ENCODE measurements at places on chromosomes 7 and 10.

GRCh38 chr7:17907014-17907413 lies 33.3 kb downstream of the SNX13 start:
- DNase-seq = no peak

- DNase-seq = no peak
Measured at GRCh38 chr10:6539833-6540232, 40.2 kb downstream of the PRKCQ start.

GRCh38 chr7:137590071-137590755 lies 246.7 kb upstream of the PTN start:
- DNase-seq = no peak

DNA sequence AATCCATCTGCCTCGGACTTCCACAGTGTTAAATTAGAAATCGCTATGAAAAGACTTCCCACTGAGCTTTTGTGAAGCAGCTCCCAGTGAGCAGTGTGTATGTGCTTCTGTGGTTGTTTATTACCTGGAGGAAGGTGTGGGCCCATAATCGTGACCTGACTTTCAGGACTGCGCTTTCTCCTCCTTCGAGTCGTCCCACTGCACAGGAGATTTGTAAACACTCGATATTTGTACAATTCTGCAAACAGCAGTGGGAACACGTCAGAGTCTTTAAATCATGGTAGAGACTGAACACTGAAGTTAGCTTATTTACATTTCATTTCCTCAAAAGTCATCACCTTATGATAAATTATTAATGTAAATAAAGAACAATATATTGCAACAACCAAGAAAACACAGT lies 171.4 kb downstream of the ITGA8 start:
- DNase-seq = no peak

GRCh38 chr7:82360591-82361368 lies 82.8 kb downstream of the CACNA2D1 start:
- DNase-seq = no peak

- no peak for DNase-seq
Measured at GRCh38 chr7:2314209-2314955, at the start of gene SNX8. TSS of gene SNX8 (minus strand) at chr7:2314441. CDS start at chr7:2314421, 20 bp downstream.

DNA sequence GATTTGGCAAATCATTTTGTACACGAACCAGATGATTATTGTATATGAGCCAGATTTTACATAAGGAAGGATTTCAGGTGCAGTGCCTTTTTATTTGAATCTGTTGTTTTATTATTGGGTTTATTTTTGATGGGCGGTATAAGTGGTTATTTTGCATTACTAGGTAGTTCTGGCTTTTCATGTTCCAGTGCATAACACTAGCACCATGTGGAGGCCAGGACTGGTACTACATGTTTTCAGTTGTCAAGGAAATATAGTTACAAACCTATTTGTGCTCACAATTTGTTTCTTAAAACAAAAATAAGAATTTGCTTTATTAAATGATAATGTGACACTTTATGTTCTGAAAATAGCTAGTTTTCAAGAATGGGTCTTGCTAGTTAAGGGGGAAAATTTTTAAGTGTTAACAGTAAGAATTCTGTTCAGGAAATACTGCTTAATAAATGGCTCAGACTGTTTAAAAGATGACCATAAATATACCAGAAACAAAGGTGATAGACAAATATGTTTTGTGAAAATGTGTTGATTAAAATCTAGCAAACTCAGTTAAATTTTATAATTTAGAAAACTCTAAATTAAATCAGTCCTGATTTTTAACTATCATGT lies 7.1 kb upstream of the SEMA3E start:
- no peak for DNase-seq

GRCh38 chr10:26468291-26468690 lies 30.1 kb downstream of the APBB1IP start:
- DNase-seq = no peak

GRCh38 chr7:71290452-71290851 lies 158.5 kb downstream of the GALNT17 start:
- DNase-seq = no peak

DNA sequence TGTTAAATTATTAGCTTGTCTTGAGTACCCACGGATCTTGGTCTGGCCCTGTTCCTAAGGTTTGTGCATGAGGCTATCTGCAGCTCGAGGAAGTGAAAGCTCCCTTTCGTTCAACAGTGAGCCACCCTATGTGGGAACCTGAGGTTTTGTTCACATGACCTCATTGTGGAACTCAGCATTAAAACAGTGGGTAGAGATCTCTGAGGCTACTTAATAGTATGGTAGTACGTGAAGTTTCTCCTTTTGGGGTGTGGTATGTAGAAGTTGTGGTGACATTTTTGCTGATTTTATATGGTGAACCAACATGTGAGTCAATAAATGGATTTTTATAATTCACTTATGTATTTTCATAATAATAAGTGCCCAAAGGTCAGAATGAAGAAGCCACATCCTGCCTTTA lies 252.7 kb upstream of the FERD3L start:
- DNase-seq = no peak

- no peak for DNase-seq
Measured at GRCh38 chr7:137882261-137882668, 35.5 kb upstream of the DGKI start.

- no peak for DNase-seq
Measured at GRCh38 chr10:92997620-92998019, 63.0 kb upstream of the CYP26C1 start.

DNA sequence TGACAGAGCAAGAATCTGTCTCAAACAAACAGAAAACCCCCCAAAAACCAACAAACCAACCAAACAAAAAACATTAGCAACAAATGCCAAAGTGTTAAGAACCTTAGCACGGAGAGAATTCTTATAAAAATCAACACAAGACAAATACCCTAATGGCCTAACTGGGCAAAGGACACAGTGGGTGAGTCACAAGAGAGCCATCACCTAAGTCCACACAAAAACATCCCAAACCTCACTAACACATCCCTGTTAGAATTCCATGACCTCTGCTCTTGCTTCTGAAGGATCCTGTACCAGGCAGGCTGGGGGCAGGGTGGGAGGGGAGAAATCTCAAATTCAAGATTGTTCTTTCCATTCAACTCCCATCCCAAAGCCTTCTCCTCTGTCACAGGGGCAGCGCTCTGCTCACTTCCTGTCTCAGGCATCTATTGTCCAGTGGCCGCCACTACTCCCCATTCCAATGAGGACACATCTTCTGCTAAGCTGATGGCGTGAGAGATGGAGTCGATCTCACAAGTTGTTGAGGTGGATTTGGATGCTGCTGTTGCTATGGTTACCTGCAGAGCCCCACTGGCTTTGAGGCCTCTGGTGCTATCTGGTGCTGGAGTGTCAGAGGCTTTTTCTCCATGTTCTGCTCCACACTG lies 9.2 kb downstream of the IL15RA start:
- no peak for DNase-seq

GRCh38 chr7:117090791-117091190 lies 137.5 kb downstream of the ST7 start:
- DNase-seq = no peak

DNA sequence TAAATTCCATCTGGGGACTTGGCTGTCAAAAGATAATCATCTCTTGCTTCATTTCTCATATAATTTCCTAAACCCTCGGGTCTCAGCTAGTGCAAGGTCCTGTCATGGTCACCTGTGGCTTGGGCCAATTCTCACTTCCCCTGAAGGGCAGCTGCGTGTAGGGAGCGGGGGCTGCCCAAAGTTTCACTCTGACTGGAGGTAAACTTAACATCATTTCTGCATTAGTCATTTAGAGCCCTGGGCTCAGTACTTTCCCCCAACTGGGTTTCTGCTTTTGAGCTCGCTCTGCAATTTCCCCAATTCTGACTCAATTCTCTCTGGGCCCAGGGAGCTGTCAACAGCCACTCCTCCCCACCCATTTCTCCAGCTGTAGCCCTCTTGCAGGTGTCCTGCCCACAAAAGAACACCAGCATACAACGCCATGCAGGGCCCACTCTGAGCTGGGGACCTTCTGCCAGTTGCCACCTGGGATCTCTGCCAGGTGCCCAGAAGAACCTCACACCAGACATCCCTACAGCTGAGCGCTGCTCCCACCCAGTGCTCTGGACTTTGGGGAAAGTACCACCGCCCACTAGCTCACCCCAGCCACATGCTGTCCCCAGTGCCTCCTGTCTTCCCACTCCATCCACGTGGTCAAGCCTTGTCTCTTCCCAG lies 37.9 kb downstream of the VOPP1 start:
- no peak for DNase-seq

- no peak for DNase-seq
Measured at GRCh38 chr10:127012769-127013152, 107.5 kb downstream of the DOCK1 start.

DNA sequence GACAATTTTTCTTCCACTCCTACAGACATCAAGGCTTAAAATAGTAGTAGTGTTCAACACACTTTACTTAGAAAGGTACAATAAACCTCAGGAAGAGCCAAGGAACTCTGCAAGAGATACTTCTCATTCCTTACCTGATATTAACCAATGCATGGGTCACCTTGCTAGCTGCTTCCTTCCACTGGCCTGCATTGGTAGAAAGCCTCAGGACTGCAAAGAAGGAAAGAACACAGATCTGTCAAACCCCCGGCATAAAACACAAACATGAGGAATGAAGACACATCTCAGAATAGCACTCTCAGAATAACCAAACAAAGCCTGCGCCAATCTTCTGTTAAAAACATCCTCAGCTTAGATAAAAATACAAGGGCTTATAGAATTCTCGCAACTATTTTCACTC lies 96.1 kb upstream of the KCNIP2 start:
- no peak for DNase-seq

- peak; percentile 61 for DNase-seq
Measured at GRCh38 chr7:12729112-12729511, 41.7 kb downstream of the ARL4A start.

- no peak for DNase-seq
Measured at GRCh38 chr7:121605317-121605680, 209.2 kb upstream of the FAM3C start.

GRCh38 chr10:88792661-88793060 lies 9.9 kb upstream of the LIPM start:
- no peak for DNase-seq

- DNase-seq = no peak
Measured at GRCh38 chr7:91288208-91288824, 24.1 kb downstream of the FZD1 start.

- DNase-seq = no peak
Measured at GRCh38 chr7:69534461-69535041, 63.7 kb upstream of the AUTS2 start.

GRCh38 chr10:69413221-69413865 lies 3.4 kb downstream of the TACR2 start:
- no peak for DNase-seq

GRCh38 chr7:36338256-36338655 lies 51.4 kb upstream of the ANLN start:
- no peak for DNase-seq

DNA sequence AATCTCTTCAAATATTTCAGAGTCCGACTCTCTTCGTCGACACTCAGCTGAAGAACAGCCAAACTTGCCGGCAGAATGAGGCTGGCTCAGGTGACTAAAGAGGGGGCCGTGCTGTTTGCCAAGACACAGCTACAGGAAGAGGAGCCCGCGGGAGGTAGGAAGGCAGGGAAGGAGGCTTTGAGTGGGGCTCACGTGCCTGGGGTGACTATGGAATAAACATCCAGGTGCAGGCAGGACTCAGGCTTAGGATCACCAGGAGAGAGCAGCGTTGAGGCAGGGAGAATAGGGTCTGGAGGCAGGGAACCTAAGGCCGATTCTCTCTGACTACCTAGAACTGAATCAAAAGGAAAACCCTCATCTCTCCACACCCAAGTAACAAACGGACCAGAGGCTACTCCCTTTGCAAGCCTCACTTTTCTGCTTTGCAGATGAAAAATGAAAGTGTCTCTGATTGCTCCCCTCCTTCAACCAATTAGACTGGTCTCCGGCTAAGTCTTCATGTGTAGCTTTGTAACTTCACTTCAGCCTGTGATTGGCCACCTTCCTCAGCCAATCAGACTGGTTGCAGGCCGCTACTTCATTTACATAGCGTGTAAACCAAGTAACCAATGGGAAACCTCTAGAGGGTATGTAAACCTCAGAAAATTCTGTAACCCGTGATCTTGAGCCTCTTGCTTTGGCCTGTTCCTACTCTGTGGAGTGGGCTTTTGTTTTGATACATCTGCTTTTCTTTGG lies 19.7 kb upstream of the BNIP3 start:
- no peak for DNase-seq

GRCh38 chr10:112239347-112239746 lies 43.9 kb upstream of the TECTB start:
- no peak for DNase-seq

- no peak for DNase-seq
Measured at GRCh38 chr7:1985042-1985441, 247.7 kb downstream of the MAD1L1 start.

- DNase-seq = no peak
Measured at GRCh38 chr10:43874984-43875383, 226.3 kb upstream of the ZNF32 start.

DNA sequence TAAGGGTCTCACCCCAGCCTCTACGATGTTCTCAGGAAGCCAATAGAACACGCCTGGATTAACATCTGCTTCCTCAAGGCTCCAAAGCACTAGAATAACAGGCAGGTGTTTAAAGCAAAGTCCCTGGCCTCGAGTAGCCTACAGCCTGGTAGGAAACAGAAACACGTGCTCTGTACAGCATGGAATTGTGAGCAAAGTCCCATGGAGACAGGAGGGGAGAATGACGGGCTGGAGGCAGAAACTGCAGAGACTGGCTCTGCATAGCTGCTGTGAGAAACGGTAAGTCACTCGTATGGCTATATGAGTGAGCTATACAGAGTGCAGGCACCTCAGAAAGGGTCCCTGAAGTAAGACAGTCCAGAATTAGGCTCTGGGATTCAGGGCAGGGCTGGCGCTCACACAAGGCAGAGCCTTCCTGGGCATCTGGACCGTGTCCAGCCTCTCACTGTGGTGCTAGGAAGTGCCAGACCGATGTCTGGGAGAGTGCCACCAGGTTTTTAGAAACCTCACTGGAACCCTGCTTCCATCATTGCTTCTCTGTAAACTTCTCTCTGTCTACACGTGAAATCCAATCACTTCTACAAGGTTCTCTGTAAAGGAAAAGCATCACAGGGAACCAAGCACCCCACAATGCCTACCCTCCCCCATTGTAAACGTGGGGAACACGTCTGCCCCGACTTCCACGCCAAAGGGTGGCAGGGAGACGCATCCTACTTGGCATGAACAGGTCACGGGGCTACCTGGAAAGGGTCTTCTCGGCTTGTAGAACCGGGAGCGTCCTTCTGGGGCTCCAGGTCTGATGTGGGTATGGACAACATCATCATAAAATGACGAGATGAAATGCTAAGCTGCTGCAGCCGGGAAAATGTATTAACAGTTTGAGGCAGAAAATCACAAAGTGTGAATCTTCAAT lies 38.8 kb upstream of the SHH start:
- DNase-seq = no peak

- DNase-seq = no peak
Measured at GRCh38 chr10:4371691-4372295, 454.2 kb upstream of the AKR1E2 start.

DNA sequence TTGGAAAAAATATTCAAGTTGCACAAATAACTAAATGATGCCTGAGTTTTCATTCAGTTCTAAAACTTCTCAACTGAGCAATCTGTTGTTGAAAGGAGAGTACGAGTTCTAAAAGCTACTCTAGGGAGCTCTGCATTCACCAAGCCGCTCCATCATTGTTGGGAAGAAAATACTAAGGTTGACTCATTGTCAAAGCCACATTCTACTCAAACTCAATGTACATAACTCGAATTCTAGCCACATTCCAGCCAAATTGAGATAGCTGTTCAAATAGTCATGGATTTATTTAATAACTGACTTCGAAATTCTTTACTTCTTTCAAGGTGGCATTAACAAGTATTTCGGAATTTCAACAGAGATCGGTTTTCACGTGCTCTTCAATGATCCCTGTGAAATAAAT lies 63.4 kb downstream of the KIAA1217 start:
- no peak for DNase-seq

- DNase-seq = no peak
Measured at GRCh38 chr7:156465186-156465585, 175.4 kb upstream of the RNF32 start.

- no peak for DNase-seq
Measured at GRCh38 chr10:106436123-106436715, 728.3 kb downstream of the SORCS1 start.
